ENCODE measurements at places on chromosomes 16 and 17.

DNA sequence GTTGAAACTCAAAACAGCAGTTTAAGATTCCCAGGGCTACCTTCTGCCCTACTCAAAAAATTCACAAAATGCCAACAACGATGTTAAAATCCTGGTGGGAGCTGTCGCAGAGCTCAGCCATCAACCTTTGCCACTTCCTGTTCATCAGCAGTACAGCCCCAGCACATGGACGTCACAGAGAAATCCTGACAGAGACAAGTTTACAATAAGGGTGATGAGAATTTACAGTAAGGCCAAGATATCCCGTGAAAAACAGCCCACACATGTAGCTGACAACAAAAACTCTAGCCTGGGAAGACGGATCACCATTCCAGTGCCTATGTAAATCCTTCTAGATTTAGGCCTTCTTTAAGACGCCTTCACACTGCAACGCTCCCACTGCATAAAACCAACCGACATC, 18.8 kb downstream of the USP22 start:
- DNase-seq: no peak

GRCh38 chr16:52925143-52925542, 127.6 kb downstream of the CHD9NB start:
- DNase-seq: no peak

- DNase-seq: no peak
Observed at GRCh38 chr16:15942931-15943690, 6.3 kb upstream of the ABCC1 start.

GRCh38 chr17:14156689-14157088, 80.0 kb downstream of the CDRT15 start:
- DNase-seq: no peak

DNA sequence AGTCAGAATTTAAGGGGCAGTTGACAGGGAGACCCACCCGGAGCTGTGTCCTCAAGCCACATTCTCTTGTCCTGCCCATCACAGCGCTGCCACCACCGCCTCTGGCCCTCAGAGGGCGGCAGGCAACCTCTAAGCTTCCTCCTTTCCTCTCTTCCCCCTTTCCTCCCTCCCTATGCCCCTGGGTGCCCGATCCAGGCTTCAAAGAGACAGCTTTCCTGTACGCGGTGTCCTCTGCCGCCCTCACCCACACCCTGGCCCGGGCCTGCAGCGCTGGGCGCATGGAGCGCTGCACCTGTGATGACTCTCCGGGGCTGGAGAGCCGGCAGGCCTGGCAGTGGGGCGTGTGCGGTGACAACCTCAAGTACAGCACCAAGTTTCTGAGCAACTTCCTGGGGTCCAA, 23.5 kb downstream of the WNT9B start:
- no peak for DNase-seq

GRCh38 chr17:73316919-73317505, 5.2 kb upstream of the CDC42EP4 start:
- DNase-seq: no peak

DNA sequence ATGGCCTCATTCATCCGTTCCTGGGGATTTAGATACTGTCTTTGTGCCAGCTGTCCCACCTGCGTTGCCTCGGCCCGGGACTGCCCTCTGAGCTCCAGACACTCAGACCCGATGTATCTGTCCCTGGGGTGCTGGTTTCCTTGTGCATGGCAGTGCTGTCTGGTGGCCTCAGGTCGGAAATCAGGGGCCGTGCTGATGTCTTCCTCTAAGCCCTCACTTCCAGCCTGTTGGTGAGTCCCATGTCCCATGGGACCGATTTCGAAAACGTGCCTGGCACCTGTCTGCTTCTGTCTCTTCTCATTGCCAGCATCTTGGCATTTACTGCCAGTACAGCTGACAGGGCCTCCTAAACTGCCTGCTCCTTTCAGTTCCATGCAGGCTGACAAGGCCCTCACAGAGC, 22.1 kb downstream of the NT5M start:
- no peak for DNase-seq

GRCh38 chr17:29505836-29506235, 61.0 kb downstream of the ABHD15 start:
- DNase-seq: no peak

DNA sequence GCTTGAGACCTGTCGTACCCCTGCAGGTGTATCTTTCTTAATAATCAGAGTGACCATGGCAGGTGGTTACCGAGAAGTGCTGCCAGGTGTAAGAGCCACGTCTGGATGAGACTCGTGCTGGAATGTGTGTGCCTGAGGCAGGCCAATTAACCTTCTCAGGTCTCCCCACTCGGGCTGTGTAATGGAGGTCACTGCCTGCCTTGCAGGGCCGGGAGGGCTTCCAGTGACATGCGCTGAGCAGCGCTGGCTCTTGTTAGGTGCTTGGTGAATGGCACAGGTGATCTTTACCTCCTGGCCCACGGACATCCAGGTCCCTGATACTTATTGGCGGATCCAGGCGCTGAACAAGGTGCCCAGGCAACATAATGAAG, 4.6 kb upstream of the GSE1 start:
- DNase-seq: no peak

- DNase-seq: no peak
Observed at GRCh38 chr17:74404218-74404617, 27.7 kb upstream of the GPRC5C start.

GRCh38 chr17:1484060-1484535, 8.4 kb downstream of the MYO1C start:
- no peak for DNase-seq

- no peak for DNase-seq
Observed at GRCh38 chr16:62224646-62225209, 188.5 kb upstream of the CDH8 start.

DNA sequence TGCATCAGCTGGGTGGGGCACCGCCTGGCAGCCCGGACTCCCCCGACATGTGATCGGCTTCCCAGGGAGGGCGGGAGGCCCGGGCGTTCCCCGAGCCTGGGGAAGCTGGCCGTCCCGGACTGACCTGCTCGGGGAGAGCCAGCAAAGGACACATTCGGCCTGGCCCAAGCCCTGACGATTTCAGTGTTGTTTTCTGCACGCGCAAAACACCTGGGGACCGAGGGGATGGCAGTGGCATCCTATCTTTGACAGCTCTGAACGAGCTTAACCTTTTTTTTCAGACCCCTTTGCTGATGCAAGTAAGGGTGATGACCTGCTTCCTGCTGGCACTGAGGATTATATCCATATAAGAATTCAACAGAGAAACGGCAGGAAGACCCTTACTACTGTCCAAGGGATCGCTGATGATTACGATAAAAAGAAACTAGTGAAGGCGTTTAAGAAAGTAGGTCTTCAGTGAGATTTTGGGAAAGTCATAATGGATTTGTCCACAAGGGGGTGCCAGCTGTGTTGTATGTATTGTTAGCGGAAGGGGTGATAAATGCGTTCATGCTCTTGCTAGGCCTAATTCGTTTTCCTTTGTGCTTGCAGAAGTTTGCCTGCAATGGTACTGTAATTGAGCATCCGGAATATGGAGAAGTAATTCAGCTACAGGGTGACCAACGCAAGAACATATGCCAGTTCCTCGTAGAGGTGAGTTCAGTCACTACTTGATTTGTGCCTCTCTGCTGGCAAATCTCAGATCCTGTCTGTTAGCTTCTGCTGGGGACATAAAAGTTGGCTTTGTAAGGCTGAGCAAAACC, 1.0 kb downstream of the EIF1 start:
- no peak for DNase-seq

- DNase-seq: peak; percentile 43
Observed at GRCh38 chr17:336110-337021, 16.2 kb downstream of the RPH3AL start.

GRCh38 chr17:78808163-78808562, 26.1 kb upstream of the CYTH1 start:
- no peak for DNase-seq

- no peak for DNase-seq
Observed at GRCh38 chr16:74466872-74467271, 45.6 kb upstream of the CLEC18B start.

DNA sequence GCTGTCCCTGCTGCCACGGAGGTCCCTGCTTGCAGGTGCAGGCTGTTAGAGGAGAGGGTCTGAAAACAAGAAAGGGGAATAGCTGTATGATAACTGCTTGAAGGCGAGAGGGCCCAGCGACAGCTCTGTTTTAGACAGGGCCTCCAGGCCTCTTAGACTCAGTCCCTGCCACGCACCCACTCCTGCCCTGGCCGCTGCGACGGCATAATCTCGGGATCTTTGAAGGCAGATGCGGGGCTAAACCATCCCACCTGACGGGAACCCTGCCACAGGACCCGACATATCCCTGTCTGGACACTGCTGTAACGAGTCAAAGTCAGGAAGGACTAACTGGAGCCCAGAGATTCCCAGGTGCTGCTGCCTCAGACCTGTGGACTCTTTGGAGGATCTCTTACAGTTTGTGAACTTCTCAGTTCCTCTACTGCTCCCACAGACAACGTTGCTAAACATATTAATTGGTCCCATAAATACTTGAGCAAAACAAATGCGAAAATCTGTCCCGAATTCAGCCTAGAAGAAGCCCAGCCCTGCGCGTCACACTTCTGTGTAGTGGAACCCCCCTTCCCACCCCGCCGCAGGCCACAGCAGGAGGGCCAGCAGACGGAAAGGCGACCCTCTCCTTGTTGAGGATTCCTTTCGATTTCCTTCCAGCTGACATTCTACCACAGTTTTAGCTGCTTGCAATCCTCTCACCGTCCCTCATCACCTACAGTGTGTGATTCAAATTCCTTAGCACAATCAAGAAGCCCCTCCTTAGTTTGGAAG, 998 bp upstream of the TMEM11 start:
- DNase-seq: peak; percentile 25

DNA sequence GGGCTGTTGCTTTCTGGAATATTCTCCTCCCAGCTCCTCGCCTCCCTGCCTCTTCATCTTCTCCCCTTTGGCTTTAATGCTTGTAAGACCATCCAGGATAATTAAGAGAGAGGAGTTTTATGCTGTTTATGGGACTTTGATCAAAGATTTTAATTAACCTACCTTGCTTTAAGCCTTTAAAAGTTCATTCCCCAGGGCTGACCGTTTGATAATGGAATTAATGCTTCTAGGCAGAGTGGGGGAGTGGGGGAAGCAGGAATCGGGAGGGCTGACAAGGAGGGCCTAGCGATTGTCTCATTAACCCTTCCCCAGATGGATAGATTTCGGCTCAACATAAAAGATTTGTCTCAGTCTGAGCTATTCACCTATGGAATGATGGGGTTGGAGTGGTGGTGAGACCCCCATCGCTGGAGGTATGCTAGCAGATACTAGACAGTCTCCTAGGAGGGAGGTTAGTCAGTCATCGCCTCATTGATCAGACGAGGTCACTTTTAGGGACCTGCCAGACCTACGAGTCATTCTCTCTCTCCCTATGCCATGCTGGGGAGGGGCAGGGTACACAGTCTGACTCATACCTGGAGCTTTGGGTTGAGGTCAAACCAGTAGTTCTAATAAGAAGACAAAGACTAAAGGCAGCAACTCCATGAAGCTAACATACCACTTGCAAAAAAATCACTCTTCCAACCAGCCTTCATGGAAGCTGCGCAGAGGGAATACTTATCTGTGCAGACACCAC, 236.6 kb upstream of the NLRP1 start:
- DNase-seq: no peak

- no peak for DNase-seq
Observed at GRCh38 chr16:87463722-87464690, 28.8 kb downstream of the ZCCHC14 start.

DNA sequence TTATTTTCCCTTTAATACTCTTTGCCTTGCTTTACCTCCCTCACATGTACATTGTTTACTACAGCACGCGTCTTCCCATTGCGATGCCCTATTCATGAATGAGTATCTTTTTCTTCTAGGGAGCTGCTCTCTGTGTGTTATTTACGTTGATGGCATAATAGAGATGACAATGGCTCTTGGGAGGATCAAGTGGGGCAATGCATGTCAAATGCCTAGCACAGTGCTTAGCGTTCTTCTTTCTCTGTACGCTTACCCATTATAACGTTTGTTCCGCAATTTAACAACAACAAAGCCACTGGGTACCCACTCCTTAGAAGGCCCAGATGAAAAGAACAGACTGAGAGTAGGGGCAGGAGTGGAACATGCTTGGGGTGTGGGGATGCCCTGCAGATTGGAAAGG, 271.6 kb upstream of the TNRC6C start:
- DNase-seq: no peak

- no peak for DNase-seq
Observed at GRCh38 chr17:50348522-50349242, 2.8 kb downstream of the XYLT2 start.

- DNase-seq: no peak
Observed at GRCh38 chr17:5902181-5903140, 167.7 kb upstream of the WSCD1 start.

- no peak for DNase-seq
Observed at GRCh38 chr16:50368410-50369132, at the start of gene BRD7. BRD7 (minus strand) TSS chr16:50368988; CDS start chr16:50368774, 214 bp downstream.

- no peak for DNase-seq
Observed at GRCh38 chr17:31824766-31825360, 34.2 kb downstream of the COPRS start.

GRCh38 chr16:12750554-12750918, 53.2 kb downstream of the CPPED1 start:
- no peak for DNase-seq

GRCh38 chr16:85834741-85835140, 35.2 kb downstream of the COX4I1 start:
- no peak for DNase-seq

DNA sequence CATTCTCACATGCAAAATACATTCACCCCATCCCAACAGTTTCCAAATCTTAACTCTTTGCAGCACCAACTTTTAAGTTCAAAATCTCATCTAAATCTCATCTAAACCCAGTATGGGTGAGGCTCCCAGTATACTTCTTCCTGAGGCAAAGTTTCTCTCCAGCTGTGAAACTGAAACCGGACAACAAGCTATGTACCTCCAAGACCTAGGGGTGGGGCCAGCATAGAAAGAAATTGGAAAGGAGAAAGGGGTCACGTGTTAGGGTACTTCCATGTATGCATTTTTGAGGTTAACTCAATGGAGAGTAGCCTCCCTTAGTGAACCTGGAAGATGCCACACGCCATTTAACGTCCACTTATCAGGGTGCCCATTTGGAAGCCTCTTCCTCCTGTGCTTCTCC, 23.9 kb upstream of the LRRC75A start:
- no peak for DNase-seq

DNA sequence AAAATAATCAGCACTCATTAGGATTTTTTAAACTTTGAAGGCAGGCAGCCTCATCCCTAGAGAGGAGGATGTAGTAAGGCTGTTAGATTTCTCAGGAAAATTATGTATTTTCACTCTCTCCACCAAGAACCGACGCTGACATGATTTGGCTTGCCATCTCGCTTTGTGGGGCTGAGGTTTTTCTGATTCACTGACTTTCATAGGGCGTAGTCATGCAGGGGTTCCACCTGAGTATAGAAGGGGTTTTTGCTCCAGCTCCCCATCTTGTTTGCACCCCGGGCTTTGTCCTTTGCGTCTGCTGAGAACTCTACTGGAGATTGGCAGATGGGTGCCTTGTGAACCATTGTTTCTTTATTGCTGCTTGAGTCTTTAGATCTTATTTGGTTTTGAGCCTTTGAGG, 20.2 kb downstream of the TOM1L1 start:
- DNase-seq: no peak

- DNase-seq: peak; percentile 70
Observed at GRCh38 chr17:43907425-43907981, at the start of gene MPP2. MPP2 (minus strand) TSS chr17:43907536; CDS start chr17:43904460, 3,076 bp downstream.

- DNase-seq: no peak
Observed at GRCh38 chr16:3846087-3846486, 34.4 kb downstream of the CREBBP start.

GRCh38 chr16:69112285-69113129, 7.1 kb downstream of the HAS3 start:
- DNase-seq: peak; percentile 50
